ENCODE measurements at places on chromosomes 5 and 9.

- DNase-seq: no peak
These were observed 74.9 kb downstream of the COL15A1 start for GRCh38 chr9:99018653-99019052.

- DNase-seq: no peak
These were observed 81.1 kb downstream of the PLK2 start for GRCh38 chr5:58378613-58379390.

- no peak for DNase-seq
These were observed 552.3 kb downstream of the EFNA5 start for GRCh38 chr5:107118184-107119019.

DNA sequence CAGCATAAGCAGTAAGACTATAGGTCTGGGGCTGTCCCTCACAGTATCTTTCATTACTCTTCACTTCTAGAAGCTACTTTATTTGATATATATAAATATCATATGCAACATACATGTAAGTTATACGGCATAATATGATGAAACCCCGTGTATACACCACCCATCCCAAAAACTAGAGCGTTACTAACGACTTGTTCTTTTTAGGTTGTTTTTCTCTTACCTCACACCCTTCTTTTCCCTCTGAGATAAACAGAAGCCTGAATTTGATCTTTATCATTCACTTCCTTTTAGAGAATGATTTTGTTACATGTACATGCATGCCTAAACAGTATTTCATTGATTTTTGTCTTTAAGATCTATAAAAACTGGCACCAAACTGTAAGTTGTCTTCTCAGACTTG, 3.7 kb downstream of the TRMO start:
- no peak for DNase-seq

- DNase-seq: no peak
These were observed 12.1 kb downstream of the JAK2 start for GRCh38 chr9:4997196-4997595.

DNA sequence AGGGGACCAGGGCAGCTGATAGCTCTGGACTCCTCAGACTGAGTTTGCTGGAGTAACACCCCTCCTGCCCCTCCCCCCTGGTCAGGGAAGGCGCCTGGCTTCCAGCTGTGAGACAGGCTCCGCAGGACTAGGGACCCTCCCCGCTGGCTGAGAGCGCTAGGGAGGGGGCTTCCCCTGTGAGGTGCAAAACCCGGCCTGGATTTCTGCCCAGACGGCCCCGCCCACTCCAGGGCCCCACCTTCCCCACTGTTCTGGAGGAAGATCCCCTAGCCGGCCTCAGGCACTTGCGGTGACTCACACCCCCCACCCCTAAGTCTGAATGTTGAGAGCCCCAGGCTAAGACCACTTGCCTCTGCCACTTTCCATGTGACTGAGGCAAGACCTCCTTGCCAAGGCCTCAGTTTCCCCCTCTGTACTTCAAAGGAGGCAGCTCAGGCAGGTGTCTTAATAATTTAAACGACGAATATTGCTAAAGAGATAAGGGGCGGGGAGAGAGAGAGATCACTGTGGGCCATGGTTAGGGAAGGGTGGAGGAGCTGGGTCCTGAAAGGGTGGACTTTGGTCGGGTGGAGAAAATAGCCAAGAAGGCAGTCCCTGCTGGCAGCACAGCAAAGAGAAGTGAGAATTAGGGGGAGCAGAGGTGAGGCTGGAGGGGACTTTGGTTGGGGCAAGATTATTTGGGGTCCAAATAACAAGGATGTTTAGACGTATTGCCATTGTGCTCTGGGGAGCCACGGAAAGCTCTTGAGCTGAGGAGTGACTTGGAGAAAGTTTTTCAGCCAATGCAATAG, 1.0 kb upstream of the DAB2IP start:
- peak; percentile 82 for DNase-seq

GRCh38 chr9:76200315-76200714, 193.9 kb downstream of the RFK start:
- no peak for DNase-seq

- DNase-seq: no peak
These were observed 77.4 kb upstream of the SPATA31E1 start for GRCh38 chr9:87805259-87805658.

GRCh38 chr9:93002700-93003099, 55.4 kb downstream of the FGD3 start:
- DNase-seq: no peak
